ENCODE measurements at places on chromosomes 1 and 21. TPM values are rescaled to one million over a fixed set of nuclear protein-coding genes. Genes with fewer than 3 reads are reported as not detected.

The PLA2G2F gene
- total RNA-seq, result not detected

The CADM3 gene
- total RNA-seq, result 16.0 TPM

The AVPR1B gene
- not detected for total RNA-seq

The RHBDL2 gene
- total RNA-seq, result 0.43 TPM

The ERG gene
- 19.9 TPM for total RNA-seq

The RAB7B gene
- 5.2 TPM for total RNA-seq

The SASS6 gene
- total RNA-seq, result 2.1 TPM
